GM13977 (cell line): ENCODE measurements at places on chromosomes 5 and 9.
A peak's percentile ranks its signal among the peaks of the same experiment; 100 is the strongest.

DNA sequence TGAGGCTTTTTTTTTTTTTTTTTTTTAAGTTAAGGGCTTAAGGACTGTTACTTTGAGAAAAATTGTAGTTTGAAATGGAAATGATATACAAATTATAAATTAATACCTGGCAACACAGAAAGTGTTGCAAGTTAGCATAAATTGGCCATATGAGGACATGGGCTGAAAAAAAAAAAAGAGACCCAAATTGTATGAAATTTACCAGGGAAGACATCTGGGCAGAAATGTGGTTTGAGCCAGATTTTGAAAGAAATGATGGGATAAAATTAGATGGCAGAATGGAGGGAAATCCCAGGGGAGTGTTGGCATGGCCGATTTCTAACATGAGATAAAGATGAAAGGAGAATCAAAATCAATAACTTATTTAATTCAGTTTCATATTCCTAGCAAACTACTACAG, 472.1 kb downstream of the CTNND2 start:
- DNase-seq = no peak

- peak; percentile 51 for DNase-seq
These were observed 8.9 kb downstream of the CDC42SE2 start for GRCh38 chr5:131272724-131273123.

GRCh38 chr5:14193496-14193895, 50.4 kb downstream of the TRIO start:
- no peak for DNase-seq

GRCh38 chr9:120616966-120617935, 37.3 kb upstream of the CDK5RAP2 start:
- DNase-seq = no peak

DNA sequence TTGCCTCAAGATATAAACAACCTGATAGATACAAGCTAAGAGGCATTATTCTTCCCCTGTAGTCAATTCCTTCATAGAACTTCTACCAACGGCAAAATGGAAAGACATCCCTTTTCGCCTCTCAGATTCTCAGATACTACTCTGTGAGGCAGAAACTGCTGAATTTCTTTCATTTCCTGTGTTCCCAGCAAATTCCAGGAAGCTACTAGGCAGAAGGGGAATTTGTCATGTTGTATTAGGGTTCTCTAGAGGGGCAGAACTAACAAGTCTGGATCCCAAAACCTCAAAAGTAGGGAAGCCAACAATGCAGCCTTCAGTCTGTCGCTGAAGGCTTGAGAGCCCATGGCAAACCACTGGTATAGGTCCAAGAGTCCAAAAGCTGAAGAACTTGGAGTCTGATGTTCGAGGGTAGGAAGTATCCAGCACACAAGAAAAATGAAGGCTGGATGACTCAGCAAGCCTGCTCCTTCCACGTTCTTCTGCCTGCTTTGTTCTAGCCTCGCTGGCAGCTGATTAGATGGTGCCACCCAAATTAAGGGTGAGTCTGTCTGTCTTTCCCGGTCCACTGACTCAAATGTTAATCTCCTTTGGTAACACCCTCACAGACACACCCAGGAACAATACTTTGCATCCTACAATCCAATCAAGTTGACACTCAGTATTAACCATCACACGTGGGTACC, 15.2 kb downstream of the RNF180 start:
- no peak for DNase-seq

DNA sequence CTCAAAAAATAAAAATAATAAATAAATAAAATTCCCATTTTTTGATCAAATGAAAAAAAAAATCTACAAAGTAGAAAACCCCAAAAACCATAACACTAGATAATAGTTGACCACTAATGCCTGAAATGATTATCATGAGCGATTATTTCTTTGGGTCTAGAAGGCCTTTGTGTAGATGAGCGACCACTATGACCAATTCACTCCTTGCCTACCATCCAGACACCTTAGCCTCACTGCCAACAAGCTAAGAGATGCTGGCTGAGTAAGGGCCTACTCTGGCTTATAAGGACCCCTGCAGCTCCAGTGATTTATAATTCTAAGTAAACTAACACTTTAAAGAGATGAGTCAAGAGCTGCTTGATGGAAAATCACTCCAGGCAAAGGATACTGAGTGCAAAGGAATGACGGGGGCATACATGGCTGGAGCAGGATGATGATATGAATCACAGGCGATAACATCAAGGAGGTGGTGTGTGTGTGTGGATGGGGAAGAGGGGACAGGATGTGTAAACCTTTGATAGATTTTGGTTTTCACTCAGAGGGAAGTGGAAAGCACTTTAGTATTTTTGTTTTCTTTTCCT, 4.8 kb upstream of the F2RL1 start:
- DNase-seq = no peak

GRCh38 chr5:133924221-133924920, 44.1 kb downstream of the C5orf15 start:
- no peak for DNase-seq

DNA sequence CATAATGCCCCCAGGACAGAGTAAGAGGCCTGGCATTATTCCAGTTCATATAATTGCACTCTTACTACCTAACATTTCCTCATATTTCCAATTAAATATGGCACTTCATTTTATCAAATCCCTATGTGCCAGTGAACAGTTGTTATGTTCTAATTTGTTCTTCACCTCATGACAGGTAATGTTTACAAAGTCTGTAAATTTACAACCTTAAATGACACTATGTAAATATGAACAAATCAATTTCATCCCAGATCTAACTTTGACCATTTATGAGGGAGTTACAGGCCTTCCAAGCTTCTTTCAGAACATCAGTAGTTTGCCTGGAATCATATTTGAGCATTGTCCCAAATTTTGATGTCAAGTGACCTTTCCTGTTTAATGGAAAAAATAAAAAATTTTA, 592.6 kb upstream of the CDH6 start:
- DNase-seq = no peak
